Natural killer cell treated with Interleukin-12 subunit alpha and Interleukin-12 subunit beta and Interleukin-15 and Interleukin-18, amount 100 ng/mL, for 72 hours (primary cell): ENCODE measurements at places on chromosomes 1 and 21. TPM values are rescaled to one million over a fixed set of nuclear protein-coding genes. Genes with fewer than 3 reads are reported as not detected.

GRCh38 chr1:154866257-154867063, 3.6 kb downstream of the KCNN3 start:
- DNase-seq = no peak

DNA sequence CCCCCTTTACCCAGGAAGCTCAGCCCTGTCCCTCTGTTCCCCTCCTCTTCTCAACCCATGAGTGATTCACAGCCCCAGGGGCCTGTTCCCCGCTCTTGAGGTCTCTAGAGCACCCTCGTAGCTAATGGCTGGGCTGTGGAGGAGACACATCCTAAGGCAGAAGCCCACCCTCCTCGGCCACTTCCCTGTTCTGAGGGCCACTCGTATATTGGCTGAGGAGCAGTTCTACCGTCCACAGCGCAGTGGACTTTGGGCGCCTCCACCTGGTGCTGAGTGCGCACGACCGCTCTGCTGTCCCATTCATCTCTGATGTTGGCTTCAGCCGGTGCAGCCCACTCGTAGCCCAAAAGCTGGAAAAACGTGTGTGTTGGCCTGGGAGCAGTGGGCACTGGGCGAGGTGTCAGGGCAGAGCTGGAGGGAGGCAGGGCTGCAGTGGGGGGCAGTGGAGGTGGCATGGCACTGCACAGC, 24.5 kb upstream of the PKP1 start:
- DNase-seq = no peak

DNA sequence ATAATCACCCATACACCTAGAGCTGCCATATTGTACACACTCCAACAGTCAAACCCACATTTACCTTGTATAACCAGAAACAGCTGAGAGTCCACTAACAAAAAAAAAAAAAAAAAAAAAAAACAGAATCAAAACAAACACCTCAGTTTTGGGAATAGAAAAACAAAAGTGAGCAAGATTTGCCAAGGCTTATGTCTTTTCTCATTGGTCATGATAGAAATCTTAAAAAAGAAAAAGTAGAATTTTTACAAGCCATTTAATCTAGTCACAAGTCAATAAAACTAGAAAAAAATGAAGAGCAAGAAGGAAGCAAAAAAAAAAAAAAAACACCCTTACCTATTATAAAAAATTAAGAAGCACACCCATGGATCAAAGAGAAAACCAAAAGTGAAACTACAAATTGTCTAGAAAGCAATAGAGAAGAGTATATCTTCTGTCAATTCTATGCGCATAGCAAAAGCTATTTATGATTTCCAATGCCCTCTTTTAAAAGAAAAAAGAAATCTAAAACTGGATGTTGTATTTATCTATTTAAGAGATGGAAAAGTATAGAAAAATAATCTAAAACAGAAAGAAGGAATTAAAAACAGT, 113.2 kb upstream of the GALNT2 start:
- DNase-seq = no peak

DNA sequence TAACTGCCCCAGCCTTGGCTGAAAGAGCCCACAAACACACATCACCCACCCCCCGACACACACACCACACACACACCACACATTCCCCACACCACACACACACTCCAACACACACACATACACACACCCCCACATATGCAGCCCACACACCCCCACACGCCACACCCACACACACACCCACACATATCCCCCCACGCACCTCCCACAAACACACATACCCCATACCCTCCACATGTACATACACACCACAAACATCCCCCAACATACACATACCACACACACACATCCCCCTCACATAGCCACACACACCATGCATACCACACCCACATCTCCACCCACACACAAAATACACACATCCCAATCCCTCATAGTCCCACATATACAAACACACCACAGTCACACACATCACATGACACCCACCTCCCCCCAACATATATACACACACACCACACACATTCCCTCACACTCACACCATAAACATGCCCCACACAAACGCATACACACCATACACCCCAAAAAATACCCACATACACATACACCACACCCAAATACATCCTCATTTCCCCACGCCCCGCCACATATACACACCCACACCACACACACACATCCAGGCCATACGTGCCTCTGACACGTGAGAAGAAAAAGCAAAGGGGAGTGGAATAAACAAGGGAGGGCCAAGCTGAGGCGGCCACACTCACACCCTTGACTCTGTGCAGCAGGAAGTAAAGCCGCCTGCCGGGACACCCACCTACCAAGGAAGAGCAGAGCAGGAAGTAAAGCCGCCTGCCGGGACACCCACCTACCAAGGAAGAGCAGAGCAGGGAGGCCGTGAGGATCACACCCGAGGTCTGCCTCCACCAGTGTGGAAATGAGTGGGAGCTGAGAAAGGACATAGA, 53.7 kb downstream of the HSF2BP start:
- no peak for DNase-seq

DNA sequence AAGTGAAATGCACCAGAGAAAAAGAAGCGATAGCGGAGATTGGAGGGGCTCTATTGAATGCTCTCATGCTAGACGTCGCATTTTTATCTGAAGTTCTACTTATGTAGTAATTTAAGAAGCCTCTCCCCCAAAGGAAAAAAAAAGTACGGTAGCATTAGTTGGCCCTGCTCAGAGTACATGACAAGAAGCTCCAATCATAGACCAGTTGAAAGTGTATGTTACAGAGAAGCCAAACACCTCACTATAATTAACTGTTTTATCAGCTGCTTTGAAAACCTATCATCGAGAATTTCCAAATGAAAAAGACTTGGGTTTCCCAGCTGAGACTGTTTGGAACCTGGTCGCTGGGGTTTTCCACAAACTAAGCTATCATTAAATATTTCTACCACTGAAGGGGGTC, 19.6 kb upstream of the OVAAL start:
- no peak for DNase-seq

- no peak for DNase-seq
Measured at GRCh38 chr1:241423541-241424479, 66.8 kb upstream of the RGS7 start.

GRCh38 chr1:1087351-1088028, 13.4 kb upstream of the RNF223 start:
- no peak for DNase-seq

- no peak for DNase-seq
Measured at GRCh38 chr1:241857131-241857530, 9.1 kb downstream of the EXO1 start.

DNA sequence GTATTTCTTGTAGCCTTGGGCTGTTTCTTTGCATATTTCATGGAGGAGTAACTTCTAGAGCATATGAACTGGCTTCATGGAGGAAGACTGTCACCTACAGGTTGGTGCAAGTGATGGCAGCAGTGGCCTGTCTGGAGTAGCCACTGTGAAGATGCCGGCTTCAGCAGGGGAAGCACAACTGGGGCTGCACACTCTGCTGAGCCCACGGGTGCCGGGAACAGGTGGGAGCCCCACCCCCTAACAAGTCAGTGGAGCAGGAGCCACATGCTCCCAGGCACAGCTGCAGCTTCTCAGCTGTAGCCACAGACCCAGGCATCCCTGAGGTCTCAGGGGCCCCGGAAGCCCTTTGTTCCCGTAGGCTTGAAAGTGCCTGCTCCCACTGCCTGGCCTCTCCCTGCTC, 43.2 kb upstream of the C1orf185 start:
- no peak for DNase-seq

DNA sequence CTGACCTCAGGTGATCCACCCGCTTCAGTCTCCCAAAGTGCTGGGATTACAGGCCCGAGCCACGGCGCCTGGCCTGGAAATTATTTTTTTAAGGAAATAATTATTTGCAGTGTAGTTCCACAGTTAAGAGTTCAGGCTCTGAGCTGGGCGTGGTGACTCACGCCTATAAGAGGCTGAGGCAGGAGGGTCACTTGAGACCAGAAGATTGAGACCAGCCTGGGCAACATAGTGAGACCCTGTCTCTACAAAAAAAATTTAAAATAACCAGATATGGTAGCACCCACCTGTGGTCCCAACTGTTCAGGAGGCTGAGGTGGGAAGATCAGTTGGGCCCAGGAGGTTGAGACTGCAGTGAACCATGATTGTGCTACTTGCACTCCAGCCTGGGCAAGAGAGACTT, 13.9 kb downstream of the H3-3A start:
- no peak for DNase-seq

- DNase-seq = no peak
Measured at GRCh38 chr1:81299892-81300291, 500.8 kb upstream of the ADGRL2 start.

DNA sequence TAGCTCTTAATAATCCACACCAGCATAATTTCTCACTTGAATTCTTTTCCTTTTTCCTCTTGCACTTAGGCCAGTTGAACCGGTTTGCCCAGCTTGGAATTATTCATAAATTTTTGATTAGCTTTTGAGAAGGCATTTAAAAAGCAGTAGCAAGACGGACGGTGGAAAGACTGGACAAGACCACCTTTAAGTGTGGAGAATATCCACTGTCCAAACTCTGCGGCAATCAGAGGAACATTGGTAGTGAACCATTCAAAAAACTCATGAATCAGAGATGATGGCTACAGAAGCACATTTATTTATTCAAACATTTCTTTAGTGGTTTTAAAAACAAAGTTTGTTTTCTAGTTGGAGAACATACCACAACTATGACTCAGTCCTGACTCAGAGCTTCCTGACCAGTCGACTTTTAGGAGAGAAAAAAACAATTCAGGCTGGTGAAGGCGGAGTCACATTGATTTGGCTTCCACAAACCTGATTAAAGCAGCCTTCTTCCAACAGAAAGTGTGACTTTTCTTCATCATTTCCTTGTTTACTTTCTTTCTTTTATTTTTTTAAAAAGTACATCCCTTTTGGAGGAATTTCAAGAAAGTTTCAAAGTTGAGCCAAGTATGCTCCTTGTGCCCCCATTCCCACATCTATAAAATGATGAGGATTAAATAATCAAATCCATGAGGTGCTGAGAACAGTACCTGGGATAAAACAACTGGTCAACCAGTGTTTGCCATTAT, 128.8 kb downstream of the ADSS2 start:
- DNase-seq = peak; percentile 68

GRCh38 chr21:45097827-45098387, 23.5 kb downstream of the ADARB1 start:
- no peak for DNase-seq

DNA sequence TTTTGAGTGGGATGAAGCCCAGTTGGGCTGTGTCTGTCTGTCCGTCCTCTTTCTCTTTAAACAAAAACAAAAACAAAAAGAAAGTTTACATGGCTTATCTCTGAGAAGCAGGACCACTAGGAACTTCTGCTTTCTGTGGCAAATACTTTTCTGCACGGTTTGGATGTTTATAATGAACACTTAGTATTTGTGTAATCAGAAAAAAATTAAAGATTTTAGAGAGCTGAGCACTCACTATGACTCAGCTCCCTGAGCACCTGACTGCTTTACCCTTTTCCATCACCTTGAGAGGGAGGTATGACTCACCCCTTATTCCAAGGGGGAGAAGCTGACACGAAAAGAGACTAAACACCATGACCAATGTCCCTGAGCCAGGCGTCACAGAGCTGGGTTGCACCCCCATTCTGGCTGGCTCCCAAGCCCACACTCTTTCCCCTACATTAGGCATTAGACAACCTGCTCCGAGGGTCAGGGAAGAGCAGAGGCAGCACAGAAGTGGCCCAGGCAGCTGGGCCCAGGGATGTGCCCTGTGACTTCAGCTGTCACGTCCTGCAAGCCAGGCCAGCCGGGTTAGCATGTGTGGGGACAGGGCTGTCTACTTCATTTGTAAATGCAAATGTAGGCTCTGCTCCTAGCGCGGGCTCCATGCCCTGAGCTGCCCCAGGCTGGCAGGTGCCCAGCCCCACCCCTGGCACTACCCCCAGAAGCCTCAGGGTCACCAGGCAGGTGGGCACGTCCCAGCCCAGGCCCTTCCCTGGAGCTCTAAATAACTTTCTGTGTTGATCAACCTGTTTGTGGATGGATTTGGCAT, 30.4 kb downstream of the RAP1GAP start:
- DNase-seq = no peak

GRCh38 chr1:28790377-28791035, 21.5 kb upstream of the OPRD1 start:
- DNase-seq = no peak

DNA sequence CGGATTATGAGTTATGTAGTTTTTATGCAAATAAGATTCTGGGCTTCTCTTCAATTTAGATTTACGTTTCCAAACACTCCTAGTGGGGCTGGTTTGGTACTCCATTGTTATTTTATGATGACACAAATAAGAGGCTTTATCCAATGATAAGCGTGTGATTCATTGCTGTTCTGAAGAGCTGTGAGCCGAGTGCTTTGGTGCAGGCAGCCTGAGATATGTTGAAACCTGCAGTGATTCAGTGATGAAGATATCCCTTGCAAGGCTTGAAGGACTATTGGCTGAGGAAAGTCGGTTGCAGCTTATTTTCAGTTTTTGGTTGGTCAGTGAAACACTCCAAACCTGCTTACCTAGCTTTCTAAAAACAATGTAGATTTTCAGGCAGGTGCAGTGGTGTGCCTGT, 112.2 kb downstream of the RYR2 start:
- DNase-seq = no peak

- no peak for DNase-seq
Measured at GRCh38 chr1:8217011-8217711, 100.8 kb upstream of the SLC45A1 start.

DNA sequence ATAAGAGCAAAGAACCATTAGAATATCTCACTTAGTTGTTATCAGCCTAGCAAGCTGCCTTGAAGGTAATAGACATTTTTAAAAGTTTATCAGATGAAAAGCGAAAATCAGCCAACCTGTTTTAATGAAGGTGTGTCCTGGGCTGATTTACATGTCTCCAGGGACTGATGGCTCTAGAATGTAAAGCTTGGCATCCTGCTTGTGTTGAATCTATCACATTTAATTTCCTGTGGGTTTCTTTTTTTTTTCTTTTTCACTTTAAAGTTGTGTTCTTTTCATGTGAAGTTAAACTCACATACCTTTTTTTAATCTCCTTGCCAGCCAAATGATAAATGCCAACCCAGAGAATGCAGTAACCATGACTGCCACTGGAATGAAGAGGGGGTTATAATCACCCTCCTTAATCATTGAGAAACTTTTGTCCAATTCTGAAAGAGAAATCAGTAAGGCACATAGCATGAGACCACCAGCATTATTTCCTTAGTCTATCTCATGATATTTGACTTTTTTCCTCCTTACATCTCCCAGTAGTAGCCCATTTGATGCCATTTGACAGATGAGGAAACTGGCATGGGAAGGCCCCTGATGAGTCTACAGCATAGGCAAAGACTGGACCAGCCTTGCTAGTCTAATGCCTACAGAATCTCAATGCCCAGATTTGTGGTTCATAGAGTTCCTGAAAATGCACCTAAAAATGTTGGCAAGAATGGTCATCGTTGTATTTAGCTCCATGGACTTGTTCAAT, 10.0 kb downstream of the SELL start:
- DNase-seq = no peak

The STRIP1 gene
- total RNA-seq = 38.9 TPM

The CELA3A gene
- not detected for total RNA-seq

The CCSAP gene
- 6.9 TPM for total RNA-seq

The RGS2 gene
- total RNA-seq = 16.5 TPM

The GART gene
- 163 TPM for total RNA-seq

The DPYD gene
- total RNA-seq = 33.9 TPM

The KLHDC8A gene
- not detected for total RNA-seq

The RGSL1 gene
- not detected for total RNA-seq

The LRRC53 gene
- not detected for total RNA-seq
